ENCODE measurements at places on chromosomes 3 and 15.

DNA sequence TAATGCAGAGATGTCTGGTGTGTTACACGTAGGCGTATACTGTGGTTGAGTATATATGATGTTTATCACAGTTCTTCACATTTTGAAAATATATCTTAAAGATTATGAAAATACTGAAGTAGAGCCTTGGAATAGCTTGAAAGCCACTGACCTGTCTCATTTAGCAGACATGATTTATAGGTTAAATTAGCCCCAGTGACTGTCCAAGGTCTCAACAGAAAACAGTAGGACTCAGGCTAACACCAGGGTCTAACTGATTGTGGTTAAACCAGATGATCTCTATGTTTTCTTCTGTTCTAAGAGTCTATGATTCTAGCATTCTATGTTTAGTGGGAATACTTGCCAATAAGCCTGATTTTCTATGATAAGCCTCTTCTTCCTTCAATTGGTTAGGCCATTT, 166.4 kb upstream of the NR2E3 start:
- no peak for DNase-seq

DNA sequence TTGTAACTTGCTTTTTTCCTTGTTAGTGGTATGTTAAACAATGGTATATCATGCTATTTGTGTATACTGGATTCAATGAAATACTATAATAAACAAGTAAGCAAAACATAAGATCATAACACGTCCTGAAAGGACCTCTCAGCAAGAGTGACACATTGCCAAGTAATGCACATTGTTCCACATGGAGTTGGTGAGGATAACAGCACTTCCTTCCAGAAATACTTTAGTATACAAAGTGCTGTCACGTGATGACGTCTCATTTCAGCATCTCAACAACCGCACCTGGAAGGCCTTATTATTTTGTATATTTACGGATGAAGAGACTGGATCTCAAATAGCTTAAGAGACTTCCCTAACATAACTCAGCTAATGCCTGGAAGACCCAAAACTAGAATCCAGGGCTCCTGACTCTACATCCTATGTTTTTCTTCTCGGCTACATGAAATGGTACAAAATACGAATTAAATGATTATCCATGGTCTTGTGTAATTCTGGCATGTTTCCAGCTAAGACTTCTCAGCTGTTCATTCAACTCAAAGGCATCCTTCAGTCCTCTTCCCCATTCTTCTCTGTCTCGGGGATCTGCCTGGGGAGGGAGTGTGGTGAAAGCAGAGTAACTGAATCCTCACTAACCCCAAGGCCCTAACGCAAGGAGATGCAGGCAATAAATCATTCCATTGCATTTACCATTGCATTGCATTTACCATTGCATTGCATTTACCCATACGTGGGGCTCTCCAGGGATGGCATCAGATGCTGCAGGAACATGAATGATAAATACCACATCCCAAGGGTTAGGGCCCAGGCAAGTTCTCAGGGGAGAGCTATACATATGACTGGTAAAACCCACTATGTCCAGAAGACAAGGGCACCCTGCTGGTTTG, 79.2 kb downstream of the LIPC start:
- no peak for DNase-seq

GRCh38 chr15:101615986-101616848, 36.0 kb downstream of the TM2D3 start:
- no peak for DNase-seq

DNA sequence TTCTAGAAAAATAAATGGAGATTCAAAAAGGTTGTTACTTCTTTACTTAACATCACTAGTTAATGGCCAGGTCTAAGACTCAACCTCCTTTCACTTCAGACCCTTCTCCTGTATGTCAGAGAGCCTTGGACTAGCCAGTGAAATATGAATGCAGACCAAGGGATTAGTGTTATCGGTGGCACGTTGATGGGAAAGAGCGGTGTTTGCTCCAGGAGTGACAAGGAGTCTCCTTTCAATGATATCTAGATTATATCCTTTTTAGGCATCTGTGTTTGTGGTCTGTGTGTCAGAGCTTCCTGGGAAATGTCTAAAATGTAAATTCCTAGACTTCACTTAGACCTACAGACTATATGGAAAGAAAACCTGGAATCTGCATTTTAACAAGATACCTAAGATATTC, 658.0 kb upstream of the KCNMB2 start:
- DNase-seq, result no peak

- DNase-seq, result no peak
Observed at GRCh38 chr3:108178676-108179075, 43.5 kb downstream of the IFT57 start.

DNA sequence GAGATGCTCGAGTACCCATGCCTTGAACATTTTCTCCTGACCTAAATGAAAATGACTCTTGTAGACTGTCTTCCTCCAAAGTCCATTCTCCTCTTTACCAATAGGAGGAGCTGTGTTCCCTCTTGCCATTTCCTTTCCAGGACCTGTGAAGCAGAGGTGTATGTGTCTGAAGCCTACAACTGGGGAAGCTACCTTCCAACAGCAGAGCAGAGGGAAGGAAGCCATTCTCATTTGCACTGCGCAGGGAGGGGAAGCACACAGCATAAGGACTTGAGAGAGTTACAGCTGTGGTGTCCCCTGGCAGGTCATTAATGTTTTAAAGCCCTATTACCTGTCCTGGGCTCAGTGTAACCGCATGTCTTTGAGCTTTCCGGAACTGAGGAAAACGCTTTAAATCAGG, 38.7 kb downstream of the HSPBAP1 start:
- DNase-seq, result no peak

DNA sequence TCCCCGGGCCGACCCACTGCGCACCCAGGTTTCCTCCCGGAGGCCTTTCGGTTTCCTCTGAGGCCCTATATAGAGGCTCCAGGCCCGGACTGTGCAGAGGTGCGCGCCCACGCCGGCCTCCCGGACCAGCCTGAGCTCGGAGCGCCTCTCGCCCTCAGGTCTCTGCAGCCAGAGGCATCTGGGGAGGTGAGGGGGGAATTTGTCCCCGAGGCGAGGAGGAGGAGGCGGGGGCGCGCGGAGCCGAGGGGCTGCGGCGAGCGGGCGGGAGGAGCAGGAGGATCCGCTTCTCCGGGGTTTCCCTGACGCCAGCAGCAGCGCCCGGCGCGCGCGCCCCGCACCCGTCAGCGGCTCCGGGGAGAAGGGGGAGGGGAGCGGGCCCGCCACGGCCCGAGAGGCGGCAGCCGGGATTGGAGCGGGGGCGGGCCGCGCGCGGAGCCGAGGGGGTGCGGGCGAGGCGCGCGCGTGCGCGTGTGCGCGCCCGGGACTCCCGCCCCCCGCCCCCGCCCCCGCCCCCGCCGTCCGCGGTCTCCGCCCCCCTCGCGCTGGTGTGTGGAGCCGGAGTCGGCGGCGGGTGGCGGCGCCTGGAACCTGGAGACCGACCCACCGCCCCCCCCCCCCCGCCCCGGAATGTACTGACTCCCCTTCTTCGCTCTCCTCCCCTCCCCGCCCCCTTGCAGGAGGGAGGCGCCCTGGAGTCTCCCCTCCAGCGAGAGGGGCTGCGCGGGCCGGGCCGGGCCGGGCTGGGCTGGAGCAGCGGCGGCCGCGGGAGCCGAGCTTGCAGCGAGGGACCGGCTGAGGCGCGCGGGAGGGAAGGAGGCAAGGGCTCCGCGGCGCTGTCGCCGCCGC, at the start of gene NEO1:
Gene NEO1, plus strand, starts transcription at position 657 of the 846 bp plus-strand sequence. CDS start 213 bp downstream, outside the sequence.
- peak; percentile 80 for DNase-seq

DNA sequence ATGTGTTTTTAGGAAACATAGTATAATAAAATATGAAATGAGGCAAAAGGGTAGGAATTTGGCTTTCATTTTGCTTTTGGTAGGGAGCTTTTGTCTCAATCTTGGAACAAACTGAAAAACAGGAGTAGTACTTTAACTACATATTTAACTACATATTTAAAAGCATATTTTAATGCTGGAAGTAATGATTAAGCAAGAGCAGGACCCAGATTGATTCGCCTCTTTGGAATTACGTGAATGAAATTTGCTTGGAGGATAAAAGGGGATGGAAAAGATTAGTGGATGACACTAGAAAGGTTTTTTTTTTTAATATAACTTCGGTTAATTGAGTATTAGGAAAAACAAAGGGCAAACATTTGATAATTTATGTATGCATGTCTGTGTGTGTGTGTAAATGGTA, 11.2 kb upstream of the TMEM212 start:
- no peak for DNase-seq

DNA sequence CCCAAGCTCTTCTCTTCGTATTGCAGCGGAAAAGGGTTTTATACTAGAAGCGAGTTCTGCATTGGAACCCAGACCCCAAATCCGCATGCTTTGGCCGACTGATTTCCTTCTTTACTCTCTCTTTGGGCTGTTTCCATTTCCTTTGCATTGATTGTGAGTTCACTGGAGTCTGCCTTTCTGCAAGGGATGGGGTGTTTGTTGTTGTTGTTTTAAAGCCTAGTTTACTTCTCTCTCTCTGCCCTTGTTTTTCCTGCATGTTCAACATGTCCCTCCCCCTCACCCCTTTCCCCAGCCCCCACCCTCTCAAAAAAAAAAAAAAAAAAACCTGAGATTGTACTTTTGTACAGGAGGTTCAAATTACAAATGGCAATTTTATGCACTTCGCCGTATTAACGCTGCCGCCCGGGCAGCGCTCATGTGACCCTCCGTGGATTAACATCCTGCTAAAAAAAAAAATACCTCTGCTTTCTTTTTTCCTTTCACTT, 2.2 kb downstream of the NR2F2 start:
- DNase-seq, result no peak

- DNase-seq, result no peak
Observed at GRCh38 chr3:1131166-1131565, 38.3 kb downstream of the CNTN6 start.

DNA sequence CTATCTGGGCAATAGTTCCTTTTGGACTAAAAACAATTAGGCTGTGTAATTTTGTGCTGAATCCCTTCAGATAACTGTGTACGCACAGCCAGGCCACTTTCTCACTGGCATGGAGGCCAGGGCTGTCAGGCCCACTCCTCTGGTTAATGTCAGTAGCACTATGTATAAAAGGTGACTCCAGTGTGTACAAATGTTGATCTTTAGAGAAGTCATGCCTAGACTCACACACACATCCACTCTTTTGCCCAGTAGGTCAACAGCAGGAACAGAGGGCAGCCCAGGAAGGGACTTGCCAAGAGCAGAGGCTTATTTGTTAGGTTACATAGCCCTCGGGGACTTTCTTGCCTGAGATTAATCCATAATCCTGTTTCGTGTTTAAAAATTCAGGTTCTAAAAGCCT, 416.6 kb upstream of the WNT5A start:
- DNase-seq, result no peak

DNA sequence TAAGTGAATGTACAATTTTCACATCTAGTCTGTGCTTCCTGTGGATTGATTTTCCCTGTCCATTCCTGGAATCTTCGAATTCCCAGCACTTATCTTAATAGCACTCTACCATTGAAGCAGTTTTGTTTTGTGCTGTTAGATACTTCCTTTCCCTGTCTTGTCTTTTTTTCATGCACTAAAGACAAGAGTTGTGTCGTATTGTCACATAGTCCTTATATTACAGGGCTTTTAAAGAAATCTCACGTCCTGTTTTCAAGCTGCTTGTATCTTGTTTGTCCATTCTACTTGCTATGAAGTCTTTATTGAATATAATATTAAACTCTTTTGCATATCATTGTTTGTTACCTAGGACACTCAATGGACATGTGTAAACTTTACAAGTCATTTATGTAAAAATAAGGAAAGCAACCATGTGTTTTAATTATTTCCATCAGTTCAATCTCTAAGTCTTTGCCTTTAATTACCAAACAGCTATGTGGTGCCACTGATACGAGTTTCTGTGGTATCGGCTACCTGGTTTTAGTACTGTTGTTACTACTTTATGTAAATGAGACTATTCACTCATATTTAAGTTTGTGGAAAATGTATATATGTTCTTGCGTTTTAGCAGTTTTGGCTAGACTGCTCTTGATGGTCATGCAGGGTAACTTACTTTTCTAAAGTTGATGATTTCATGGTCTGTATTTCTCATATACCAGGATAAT, 10.3 kb downstream of the PIK3CA start:
- DNase-seq, result no peak

Measured in tibial artery (tissue), 4 donors.